ENCODE measurements at places on chromosomes 13 and 19.

DNA sequence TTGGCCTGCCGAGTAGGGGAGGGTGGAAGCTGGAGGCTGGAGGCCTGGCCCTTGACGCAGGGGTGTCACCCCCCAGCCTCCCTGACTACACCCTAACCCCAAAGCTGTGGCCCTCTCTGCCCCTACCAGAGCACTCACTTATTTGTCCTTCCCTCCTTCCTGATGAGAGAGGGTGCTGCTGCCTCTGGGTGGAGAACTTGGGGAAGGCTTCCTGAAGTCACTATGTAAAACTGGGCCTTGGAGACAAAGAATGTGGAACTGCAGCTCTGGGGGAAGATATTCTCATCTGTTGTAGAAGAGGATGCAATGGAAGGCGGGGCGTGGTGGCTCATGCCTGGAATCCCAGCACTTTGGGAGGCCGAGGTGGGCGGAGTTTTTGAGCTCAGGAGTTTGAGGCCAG is 485.2 kb downstream of the ZNF536 start:
- peak; percentile 9 for DNase-seq

- DNase-seq = no peak
These were observed 24.5 kb downstream of the PPP5C start for GRCh38 chr19:46371371-46371901.

DNA sequence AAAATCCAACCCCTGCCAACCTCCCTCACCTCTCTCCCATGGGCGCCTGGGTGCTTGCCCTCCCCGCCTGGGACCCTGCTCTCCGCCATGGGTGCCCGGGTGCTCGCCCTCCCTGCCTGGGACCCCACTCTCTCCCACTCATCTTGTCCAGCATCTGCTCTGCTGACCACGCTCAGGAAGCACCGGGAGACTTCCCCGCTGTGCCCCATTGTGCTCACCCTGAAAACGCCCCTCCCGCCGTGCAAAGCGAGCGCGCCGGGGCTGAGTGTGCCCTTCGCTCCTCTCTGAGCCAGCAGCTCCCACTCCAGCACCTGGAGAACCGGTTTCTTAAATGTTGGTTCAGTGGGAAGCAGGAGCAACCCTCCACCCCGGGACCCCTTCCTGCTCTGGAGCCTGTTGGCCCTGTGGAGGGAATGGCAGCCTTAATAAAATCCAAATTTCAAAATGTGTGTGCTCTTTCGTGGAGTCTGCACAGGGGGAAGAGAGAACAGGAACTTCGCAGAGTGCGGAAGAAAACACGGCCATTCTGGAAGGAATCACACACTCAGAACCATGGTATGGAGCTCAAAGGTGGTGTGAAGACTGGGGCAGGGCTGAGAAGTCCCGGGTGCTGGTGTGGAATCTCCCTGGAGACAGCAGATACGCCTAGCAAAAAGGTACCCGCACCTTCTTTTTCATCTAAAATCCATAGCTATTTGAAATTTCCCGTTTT is 23.1 kb upstream of the CDC16 start:
- DNase-seq = no peak

GRCh38 chr13:51420681-51421490 is 31.9 kb downstream of the INTS6 start:
- no peak for DNase-seq

DNA sequence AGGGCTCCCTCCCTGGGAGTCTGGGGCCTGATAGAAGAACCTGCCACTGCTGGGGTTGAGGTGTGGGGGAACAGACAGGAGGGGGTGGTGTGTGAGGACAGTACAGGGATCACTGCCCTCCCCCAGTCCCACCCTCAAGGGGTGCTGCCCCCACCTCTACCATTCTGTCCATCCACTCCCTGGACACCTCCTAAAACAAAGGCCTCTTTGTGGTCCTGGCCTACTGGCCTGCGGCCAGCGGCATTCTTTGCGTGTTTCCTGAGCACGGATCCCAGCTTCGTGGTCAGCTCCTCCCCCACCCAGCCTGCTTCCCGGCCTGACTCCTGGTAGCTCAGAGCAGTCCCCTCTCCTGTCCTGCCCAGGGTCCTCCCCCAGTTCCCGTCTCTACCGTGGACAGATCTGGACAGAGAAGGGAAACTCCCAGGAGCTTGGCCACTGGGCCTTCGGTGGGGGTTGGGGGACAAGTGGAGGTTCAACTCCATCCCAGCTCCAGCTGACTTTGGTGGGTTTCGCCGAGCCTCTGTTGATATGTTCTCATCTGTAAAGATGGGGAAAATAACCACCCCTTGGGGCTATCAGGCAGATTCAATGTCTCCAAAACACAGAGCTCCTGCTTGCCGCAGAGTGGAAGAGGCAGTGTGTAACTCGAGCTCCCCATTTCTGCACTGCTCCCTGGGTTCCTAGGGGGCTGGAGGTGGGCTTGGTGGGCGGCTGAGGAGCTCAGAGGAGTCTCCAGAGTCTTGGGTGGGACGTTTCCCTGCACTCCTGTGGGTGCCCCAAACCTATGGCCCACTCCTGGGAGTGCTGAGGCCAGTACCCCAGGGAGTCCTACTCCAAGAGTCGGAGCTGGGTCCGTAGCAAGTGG is 48.7 kb downstream of the LYL1 start:
- DNase-seq = no peak

GRCh38 chr13:48006396-48006795 is 5.3 kb upstream of the SUCLA2 start:
- DNase-seq = no peak

DNA sequence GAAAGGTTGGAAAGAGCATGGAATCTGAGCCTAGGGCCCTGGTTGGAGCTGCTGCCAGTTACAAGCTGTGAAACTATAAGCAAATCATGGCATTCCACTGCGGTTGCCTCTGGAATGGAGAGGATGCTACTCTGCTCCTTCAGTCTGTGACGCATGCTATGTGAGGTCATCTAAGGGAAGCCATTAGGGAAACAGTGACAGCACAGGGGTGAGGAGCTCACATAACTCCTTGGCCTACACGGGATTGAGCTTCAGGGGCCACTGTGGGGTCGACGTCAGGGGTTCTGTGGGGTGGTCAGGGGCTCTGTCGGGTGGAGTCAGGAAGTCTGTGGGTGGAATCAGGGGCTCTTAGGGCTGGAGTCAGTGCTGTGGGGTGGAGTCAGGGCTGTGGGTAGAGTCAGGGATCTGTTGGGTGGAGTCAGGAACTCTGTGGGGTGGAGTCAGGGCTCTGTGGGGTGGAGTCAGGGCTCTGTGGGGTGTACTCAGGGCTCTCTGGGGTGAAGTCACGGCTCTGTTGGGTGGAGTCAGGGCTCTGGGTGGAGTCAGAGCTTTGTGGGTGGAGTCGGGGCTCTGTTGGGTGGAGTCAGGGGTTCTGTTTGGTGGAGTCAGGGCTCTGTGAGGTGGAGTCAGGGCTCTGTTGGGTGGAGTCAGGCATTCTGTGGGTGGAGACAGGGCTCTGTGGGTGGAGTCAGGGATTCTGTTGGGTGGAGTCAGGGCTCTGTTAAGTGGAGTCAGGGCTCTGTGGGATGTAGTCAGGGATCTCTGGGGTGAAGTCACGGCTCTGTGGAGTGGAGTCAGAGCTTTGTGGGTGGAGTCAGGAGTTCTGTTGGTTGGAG is 35.8 kb upstream of the MEDAG start:
- DNase-seq = peak; percentile 68

DNA sequence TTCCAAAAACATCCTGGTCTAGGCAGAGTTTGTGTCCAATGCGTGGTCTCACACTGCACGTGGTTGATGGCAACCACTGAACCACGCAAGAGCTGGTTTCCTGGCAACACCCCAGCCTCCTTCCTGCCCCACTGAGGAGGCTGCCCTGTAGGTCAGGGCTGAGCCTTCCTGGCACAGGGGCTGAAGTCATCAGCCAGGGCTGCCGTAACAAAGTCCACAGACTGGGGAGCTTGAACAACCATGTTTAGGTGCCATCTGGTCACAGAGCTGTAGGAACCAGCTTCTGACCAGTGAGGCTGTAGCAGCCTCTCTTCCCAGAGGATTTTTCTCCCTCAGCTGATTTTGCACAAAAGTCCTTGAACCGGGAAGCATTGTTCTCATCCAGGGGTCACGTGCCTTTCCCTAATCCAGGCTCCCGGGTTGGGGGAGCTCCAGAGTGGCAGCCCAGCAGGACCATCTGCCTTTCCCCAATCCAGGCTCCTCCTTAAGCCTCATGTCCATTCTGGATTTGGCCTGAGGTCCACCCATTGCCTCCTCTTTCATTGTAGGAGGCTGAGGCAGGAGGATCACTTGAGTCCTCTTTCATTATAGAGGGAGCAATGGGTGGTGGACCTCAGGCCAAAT is 53.9 kb downstream of the CHST8 start:
- DNase-seq = no peak

- peak; percentile 61 for DNase-seq
These were observed 1.1 kb downstream of the ADAMTS10 start for GRCh38 chr19:8609279-8610040.

- no peak for DNase-seq
These were observed 272.0 kb downstream of the UQCRFS1 start for GRCh38 chr19:28940751-28941500.

All from suppressor macrophage treated with lipopolysaccharide for 1 hour (primary cell).